Motor neuron (in vitro differentiated cells): ENCODE measurements at places on chromosomes 4 and X. TPM values are rescaled to one million over a fixed set of nuclear protein-coding genes. Genes with fewer than 3 reads are reported as not detected.

- no peak for ATAC-seq
These were observed 18.9 kb downstream of the TAPT1 start for GRCh38 chr4:16207409-16207808.

GRCh38 chrX:63350465-63350877, 661 bp downstream of the SPIN4 start:
- peak; percentile 14 for ATAC-seq

GRCh38 chr4:105780176-105780575, 71.6 kb downstream of the GSTCD start:
- ATAC-seq = no peak

DNA sequence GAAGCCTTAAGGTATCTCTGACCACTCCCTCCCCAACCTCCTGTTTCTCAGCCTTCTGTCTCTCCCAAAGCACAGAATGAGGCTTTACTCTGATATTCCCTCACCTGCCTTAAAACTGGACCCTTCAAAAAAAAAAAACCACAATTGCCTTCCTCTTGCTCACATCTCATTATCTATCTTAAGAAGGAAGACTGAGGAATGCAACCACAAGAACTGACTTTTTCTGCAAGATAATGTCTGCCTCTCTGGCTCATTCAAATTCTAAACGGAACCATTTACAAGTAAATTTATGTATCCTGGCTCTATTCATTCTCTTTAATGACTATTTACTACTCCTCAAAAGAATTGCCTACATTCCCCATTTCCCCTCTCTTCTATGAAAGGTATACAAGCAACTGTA, 545.5 kb upstream of the HTR2C start:
- no peak for ATAC-seq

DNA sequence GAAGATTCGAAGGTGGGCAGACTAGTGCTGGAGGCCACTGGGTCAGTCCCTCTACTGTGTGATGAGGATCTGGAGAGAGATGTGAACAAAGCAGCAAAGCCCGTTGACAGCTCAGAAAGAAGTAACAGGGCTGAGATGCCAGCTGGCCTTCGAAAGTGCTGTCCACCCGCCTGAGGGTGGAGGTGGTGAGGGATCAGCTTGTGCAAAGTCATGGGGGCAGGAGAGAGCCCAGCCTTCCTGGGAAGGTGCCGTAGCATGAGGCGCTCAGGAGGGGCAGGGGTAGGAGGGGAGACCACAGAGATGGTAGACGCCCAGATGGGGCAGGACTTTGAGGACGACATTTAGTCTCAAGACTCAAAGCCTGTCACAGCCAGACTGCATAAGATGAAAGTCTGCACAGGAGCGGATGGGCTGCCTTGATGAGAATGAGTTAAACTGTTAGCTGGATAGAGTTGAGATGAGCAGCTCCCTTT, 19.7 kb downstream of the TBC1D14 start:
- peak; percentile 41 for ATAC-seq

DNA sequence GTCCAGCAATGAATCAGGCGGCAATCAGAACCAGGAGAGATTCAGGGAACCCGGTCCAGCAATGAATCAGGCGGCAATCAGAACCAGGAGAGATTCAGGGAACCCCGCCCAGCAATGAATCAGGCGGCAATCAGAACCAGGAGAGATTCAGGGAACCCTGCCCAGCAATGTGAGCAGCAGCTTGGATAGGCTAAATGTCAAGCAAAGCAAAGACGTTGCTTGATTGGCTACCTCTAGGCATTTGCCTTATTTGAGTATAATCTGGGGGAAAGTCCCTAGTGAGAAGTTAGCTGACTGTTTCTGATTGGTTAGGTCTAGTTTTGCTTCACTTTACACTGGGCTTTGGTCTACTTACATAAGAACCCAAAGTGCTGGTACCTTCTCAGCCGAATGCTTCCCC, 1212.2 kb upstream of the TENM3 start:
- no peak for ATAC-seq

- no peak for ATAC-seq
These were observed 81.9 kb downstream of the VCX2 start for GRCh38 chrX:8089141-8089540.

DNA sequence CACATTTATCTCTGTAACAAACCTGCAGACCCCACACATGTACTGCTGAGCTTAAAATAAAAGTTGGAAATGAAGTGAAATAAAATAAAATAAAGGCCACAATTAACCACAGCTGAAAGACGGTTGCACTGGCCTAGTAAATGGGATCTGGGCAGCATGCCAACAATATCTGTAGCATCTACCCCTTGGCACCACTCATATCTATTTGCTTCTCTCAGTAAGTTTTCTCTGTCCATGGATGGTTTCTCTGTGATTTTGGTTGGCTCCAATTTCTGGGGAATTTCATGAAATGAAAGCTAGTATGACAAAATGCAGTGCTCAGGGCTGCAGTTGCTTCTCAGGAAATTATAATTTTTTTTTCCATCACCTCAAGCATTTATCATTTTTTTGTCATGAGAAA, 172.0 kb upstream of the IL15 start:
- ATAC-seq = no peak

DNA sequence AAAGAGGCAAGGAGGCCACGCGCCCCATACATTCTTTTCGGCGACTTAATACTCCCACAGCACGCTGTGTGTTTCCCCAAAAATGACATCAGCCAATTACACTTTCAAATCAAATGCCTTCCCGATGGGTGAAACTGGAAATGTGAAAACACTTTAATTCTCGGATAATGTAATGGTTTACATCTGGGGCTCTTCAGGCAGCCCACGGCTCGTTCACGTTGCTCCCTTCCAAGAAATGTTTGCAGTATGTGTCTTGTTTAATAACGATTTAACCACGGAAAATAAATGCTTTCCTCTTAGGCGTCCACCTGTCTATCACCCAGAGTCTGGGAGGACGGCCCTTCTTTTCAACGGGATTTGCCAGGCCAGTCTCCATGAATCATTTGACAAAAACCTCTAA, 272.5 kb downstream of the SHOX start:
- ATAC-seq = no peak

- ATAC-seq = no peak
These were observed 108.3 kb downstream of the LHFPL1 start for GRCh38 chrX:112571388-112571787.

DNA sequence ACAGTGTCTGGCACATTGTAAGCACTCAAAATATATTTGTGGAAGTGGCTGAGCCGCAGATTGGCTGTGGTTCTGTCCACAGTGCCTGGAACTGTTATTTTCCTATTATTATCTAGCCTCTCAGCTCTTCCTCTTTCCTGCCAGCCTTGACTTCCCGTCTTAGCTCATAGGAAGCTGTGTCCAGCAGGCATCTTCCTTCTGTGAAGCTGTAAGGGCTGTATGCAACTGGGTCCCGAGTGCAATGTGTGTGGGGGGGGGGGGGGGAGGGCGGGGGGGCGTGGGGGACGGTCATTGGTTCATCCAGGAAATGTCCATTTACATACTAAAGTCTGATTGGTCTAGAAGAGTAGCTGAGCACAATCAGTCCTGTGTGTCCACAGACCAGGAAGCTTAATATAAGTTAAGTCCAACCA, 210.7 kb downstream of the PDGFRA start:
- no peak for ATAC-seq

DNA sequence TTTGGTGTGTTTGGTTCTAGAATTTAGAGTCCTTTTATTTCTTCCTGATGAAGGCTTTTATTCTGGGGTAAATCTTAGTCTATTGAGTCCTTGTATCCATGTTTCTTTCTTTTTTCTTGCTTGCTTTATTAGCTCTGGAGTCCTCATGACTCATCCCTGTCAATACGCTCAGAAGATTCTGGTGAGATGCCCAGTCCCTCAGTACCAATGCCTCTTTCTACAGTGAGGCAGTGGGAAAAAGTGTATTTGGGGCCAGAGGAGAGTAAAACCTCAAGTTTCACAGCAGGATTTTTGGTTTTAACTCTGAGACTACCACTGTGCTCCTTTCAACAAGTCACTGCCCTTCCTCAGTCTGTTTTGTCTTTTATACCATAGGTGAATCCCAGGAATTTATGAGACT, 368.0 kb downstream of the GBA3 start:
- ATAC-seq = no peak

GRCh38 chr4:70315928-70316327, 18.9 kb upstream of the CABS1 start:
- no peak for ATAC-seq

DNA sequence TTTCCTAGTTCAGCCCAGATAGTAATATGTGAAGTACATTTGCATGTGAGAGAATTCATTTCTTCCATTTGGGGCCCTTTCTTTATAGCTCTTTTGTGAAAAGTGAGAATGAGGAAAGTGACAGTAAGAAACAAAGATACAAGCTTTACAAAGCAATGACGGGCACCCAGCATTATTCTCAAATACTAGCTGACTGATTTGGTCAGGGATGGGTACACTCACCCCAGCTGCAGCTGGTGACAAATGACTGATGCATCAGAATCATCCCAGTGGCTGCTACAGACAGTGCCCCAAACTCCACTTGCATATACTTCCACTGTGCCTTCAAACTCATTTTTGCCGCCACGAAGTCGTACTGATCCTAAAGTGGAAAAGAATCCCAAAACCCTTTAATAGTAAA, 14.8 kb downstream of the PRSS12 start:
- ATAC-seq = peak; percentile 11

DNA sequence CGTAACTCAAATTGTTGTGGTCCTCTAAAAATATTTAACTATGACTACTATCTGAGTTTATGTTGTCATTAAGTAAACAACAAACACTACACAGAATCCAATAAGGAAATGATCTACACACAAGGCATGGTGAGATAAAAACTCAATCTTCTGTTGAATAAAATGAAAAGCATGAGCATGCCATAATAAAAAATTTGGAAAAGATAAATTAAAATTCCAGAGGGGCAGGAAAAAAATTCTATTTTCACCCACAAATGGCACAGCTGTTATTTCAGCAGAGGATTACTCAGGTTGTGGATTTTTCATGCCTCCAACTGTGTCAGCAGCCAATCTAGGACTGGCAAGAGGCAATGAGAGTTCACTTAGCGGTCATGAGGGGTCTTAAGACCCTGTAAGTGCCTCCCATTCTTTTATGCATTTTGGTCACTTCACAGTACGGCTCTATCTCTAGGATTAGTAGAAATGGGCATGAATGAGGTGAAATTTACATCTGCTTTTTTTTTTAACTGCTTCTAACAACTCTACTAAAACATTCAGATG, 639.8 kb upstream of the DIPK2B start:
- no peak for ATAC-seq

GRCh38 chr4:140681201-140681600, 75.0 kb downstream of the TBC1D9 start:
- ATAC-seq = no peak

GRCh38 chr4:151323667-151324066, 1.7 kb downstream of the SH3D19 start:
- ATAC-seq = no peak

GAGE1 gene
- total RNA-seq = not detected in 2 replicates

STATH gene
- not detected in 2 replicates for total RNA-seq

CFAP47 gene
- 0.58 and 0.81 TPM in 2 replicates for total RNA-seq

KDR gene
- total RNA-seq = 0.19 and 0.78 TPM in 2 replicates

CT45A2 gene
- total RNA-seq = not detected in 2 replicates

TCEAL3 gene
- 45.4 and 55.3 TPM in 2 replicates for total RNA-seq

ADH5 gene
- total RNA-seq = 130 and 136 TPM in 2 replicates

LDB2 gene
- 8.5 and 12.5 TPM in 2 replicates for total RNA-seq

BEX1 gene
- not detected in 2 replicates for total RNA-seq

MAGEB3 gene
- 0.17 TPM in 1 of 2 replicates, not detected in the other for total RNA-seq

CPLX1 gene
- 8.1 and 9.6 TPM in 2 replicates for total RNA-seq
